ENCODE measurements at places on chromosomes 6 and 20.

DNA sequence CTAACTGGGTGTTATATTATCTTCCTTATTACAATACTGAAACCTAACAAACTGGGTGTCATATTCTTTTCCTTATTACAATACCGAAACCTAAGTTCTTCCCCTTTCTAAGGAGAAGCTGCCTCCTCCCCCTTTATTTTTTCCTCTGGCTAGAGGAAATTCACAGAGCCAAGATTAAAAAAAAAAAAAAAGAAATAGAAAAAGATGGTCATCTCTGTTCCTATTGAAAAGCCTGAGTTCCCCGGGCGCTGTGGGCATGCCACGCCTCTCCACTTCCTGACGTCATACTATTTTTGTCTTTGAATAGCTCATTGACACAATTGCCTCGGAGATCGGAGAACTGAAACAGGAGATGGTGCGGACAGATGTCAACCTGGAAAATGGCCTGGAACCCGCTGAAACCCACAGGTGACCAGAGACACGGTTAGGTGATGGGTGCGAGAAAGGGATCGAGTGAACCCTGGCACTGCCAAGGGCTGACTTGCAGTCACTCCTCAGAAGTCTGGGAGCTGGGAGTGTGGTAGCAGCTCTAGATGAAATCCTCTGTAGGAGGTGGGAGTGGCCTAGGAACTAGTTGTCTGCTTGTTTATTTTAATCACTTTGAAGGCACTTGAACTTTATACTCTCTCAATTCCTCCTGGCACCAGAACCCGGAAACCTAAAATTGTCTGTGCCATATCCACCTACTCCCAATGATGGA is 82.2 kb upstream of the NAA20 start:
- no peak for ATAC-seq

DNA sequence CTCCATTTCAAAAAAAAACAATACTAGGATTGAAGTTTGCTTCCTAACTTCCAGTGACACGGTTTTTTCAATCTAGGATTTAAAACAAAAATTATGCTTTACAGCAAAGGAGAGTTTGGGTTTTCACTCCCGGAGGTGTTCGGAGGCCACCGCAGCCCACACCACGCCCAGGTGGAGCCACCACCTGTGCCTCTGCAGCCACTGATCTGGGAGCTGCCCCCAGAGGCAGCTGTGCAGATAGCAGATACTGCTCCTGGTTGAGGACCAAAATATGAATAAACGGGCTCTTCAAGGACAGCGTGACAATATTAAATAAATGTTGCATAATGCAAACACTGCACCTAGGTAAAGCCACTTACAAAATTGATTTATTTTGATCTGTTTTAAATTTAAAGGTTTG is 30.2 kb downstream of the DLL1 start:
- no peak for ATAC-seq

DNA sequence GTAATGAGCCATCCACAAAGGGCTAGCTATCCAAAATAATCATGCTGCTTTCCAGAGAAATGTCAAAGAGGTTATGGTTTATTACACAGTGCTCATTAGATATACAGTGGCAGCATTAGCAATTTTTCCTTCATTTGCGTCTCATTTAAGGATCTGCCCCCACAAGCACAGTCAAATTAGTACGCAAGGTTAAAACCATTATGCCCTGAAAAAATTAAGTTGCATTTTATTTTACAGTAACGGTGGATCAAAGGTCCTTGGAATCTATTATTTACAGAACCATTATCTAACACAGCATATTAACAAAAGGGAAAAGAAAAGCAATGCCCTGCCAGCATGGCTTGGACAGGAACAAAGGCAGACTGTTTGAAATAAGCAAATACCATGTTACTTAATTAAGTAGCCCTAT is 144.8 kb downstream of the PDSS2 start:
- ATAC-seq = no peak

GRCh38 chr6:163339466-163339865 is 75.1 kb upstream of the QKI start:
- no peak for ATAC-seq

GRCh38 chr6:7311917-7312615 is 933 bp downstream of the SSR1 start:
- ATAC-seq = no peak

DNA sequence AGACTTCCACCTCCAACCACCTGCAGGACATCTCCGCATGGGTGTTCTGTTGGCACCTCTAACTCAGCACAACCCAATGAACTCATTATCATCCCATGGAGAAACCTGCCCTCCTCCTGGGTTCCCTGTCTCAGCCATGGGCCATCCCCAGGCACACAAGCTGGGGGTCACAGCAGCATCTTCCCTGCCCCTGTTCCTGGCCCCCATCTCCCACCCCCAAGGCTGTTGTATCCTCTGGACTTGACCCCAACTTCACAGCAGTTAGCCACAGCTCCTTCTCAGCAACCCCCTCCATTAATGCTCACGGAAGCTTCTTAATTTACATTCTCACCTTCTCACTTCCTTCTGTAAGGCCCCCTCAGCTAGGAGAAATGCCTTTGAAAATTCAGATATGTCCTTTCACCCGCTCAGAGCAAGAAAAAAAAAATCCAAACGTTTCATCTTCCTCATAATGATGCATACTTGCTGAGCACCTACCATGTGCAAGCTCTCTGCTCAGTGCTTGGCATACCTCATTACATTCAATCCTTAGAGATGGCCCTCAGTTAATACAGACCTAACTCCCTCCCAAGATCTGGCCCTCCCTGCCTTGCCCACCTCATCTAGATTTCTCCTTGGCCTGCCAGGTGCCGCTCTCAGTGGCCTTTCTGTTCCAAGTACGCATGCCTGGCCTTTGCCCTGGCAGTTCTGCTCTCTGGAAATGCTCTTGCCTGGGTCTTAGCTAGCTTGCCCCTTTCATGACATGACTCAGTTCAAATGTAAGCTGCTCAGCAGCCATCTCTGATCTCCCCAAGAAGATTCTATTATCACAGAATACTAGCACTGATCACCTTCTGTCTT is 2.5 kb upstream of the NELFCD start:
- no peak for ATAC-seq

GRCh38 chr20:43824309-43825050 is 90.2 kb upstream of the TOX2 start:
- ATAC-seq = no peak

DNA sequence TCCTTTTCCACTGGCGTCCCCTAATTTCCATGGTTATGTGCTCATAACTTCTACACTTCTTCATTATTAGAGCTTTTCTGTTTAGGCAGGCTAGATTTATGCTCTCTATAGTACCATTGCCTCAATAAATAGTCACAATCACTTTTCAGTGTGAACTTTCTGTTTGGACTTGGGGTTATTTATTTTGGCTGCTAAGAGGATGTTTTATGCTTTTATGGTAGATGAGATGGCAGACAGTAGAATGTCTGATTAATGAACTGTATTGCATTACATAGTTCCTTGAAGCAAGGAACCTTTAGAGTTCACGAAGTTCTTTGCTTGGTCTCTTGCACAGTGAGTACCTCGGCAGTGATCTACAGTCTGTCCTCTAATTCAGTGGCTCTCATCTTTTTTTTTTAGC is 6.9 kb downstream of the DNAH8 start:
- no peak for ATAC-seq

DNA sequence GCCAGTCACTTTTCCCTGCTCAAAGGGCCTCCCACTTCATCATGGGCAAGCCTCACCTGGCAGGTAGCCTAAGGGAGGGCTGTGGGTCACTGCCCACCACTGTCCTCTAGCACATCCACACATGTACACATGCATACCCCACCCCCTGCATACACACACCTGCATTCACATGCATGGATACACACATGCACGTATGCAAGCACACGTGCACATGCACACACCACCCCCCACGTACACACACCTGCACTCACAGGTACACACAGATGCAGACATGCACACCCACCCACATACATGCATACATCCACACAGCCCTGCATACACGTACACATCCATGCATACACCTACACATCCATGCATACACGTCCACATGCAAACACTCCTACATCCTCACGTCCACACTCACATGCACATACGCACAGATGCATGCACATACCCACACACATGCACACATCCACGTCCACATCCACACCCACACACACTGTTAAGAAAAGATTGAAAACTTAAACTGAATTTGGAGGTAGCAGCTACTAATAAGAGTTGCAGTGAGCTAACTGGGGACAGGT is 14.0 kb upstream of the EXOC2 start:
- ATAC-seq = no peak

GRCh38 chr6:130313206-130313605 is 52.6 kb upstream of the TMEM200A start:
- no peak for ATAC-seq

DNA sequence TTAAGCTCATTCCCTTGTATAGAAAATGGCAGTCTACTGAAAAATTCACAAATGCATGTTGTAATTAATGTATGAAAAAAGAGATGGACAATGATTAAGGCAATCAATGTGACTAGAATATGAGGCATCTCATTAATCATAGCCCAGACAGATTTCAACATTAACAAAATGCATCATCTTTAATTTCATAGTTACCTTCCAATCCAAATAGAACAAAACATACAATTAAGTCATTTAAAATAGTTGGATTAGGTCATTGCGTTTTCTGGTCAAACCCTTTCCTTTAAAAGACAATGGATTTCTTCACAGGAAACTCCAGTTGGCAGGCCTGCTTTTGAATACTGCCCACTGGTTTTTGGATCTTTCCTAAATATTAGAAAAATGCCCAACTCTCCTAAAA is 203.9 kb downstream of the HAO1 start:
- ATAC-seq = no peak

DNA sequence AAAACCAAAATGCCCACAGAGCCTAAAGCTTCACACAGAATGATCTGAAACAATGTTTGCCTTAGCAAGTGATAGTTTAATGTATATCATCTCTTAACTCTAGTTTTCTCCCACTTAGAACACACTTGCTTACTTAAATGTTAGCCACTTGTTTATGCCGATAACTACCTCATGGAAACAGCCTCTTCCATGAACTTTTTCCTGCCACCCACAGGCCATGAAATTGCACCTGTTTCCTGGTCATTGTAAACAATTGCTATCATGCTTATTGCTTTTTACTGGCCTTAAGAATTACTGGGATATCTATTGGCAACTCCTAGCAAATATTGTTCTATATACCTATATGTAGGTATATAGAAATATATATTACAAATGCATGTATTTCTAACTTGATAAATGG is 231.1 kb downstream of the HDGFL1 start:
- no peak for ATAC-seq

GRCh38 chr20:36214684-36215256 is 21.5 kb upstream of the AAR2 start:
- no peak for ATAC-seq

- no peak for ATAC-seq
Measured at GRCh38 chr6:157265186-157265585, 58.1 kb downstream of the TMEM242 start.

GRCh38 chr6:138203315-138203714 is 15.0 kb downstream of the PBOV1 start:
- no peak for ATAC-seq

- no peak for ATAC-seq
Measured at GRCh38 chr6:169808608-169808967, 57.2 kb downstream of the ERMARD start.

DNA sequence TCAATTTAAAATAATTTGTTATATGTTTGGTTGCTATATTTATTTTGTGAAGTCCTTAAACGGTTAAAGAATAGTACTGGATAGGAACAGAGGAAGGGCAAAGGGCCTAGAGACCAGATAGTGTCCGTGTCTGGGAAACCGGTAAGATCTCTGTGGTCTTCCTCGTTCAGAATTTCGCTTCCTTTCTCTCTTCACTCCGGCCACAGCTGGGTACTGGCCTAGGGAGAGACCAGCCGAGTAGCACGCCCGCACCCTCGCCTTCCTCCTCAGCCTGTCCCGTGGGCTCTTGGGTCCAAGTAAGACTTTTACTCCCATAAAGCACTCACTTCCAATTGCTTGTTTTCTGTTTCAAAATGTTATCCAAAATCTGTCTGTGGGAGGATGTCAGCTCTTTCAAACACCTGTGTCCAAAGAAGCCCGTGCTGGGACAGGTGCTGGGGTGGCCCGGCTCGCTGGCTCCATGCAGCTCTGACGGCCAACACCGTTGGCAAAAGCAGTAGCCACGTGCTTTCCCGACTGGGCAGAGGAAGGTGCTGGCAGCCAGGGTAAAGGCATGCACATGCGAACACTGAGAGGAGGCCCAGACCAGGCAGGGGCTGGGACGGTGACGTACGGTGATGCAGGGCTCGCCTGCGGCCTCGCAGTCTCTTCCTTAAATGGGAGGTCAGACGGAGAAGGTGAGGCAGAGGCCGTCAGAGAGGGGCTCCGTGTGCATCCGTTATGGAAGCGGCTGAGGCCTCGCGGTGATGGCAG is 112.2 kb downstream of the IRF4 start:
- ATAC-seq = no peak

GRCh38 chr6:21915707-21916260 is 322.2 kb downstream of the SOX4 start:
- no peak for ATAC-seq

GRCh38 chr6:84061613-84062398 is 28.2 kb downstream of the MRAP2 start:
- ATAC-seq = no peak

DNA sequence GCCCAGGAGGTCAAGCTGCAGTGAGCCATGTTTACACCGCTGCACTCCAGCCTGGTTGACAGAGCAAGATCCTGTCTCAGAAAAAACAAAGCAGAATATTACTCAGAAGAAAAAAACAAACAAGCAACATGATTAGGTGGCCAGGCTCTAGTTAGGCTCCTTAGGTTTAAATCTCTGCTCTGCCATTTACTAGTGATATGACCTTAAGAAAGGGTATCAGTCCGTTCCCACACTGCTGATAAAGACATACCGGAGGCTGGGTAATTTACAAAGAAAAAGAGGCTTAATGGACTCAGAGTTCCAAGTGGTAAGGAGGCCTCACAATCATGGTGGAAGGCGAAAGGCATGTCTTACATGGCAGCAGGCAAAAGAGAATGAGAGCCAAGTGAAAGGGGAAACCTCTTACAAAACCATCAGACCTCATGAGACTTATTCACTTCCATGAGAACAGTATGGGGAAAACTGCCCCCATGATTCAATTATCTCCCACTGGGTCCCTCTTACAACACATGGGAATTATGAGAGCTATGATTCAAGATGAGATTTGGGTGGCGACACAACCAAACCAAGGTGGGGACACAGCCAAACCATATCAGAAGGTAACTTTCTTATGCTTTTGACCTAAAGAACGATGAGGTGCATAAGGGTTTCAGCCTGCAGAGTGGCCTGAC is 2.4 kb upstream of the LTV1 start:
- ATAC-seq = no peak

GRCh38 chr6:43639984-43640800 is 4.6 kb downstream of the MAD2L1BP start:
- no peak for ATAC-seq

DNA sequence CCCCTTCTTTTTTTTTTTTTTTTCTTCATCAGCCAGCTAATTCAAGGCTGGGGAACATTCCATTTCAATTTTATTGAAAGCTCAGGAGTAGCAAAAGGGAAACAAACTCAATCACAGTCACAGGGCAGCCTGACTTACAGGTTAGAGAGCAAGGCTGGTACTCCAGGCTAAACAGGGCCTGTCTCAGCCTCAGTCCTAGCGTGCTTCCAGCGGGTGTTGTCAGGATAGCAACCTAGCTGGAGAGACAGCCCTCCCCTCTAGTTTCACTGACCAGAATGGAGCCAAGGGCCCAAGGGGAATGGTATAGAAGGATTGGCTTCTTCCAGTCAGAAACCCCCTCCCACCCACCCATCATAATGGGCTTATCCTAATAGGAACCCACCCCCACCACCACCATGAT is 132.9 kb downstream of the PXDC1 start:
- no peak for ATAC-seq

GRCh38 chr20:3339076-3339475 is 68.4 kb downstream of the DNAAF9 start:
- no peak for ATAC-seq

GRCh38 chr20:20406306-20406705 is 38.4 kb downstream of the INSM1 start:
- no peak for ATAC-seq
